ENCODE measurements at places on chromosomes 4 and X.

GRCh38 chr4:142671516-142671915 is 174.6 kb downstream of the INPP4B start:
- no peak for DNase-seq

GRCh38 chrX:10310511-10310910 is 153.7 kb downstream of the CLCN4 start:
- DNase-seq: no peak

DNA sequence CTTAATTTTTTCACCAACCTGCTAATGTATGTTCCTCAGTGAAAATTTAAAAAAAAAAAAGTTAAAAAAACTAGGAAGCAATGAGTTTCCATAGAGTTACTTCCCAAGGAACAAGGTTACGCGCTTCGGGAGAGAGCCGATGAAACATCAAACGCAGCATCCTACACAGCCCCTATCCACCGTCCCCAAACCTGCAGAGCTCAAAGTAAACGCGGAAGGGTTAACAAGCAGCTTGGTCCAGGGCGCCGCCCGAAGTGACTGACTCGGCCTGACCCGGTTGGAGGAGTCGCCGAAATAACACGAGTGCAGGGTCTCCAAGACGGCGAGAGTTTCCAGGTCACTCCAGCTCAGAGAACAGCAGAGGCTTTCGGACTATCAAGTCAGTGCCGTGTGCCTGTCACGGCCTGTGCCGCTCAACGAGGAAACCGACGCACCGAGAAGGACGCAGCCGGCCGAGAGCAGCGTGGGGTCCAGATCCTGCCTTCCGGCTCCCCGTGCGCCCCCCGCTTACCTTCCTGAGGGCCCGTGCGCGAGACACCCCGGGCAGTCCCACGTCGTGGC is 512 bp downstream of the NOP14 start:
- no peak for DNase-seq

- DNase-seq: no peak
Measured at GRCh38 chrX:154090731-154091130, 6.8 kb downstream of the MECP2 start.

DNA sequence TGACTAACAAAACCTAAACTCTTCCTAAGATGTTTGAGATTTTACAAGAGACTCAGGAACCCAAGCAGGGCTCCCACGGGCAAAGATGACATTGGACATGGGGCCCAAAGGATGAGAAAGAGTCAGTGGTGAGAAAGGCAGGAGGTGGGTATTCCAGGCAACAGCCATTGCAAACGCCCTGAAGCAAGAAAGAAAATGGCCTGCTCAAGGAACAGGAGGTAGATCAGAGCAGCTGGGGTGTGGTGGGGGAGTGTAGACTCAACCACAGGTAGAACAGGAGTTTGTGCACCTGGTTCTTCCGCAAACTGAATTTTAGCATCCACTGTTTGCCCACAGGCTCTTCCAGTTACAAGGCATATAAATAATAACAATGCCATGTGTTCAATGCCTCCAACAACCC is 3.3 kb downstream of the PPP2R2C start:
- DNase-seq: no peak

DNA sequence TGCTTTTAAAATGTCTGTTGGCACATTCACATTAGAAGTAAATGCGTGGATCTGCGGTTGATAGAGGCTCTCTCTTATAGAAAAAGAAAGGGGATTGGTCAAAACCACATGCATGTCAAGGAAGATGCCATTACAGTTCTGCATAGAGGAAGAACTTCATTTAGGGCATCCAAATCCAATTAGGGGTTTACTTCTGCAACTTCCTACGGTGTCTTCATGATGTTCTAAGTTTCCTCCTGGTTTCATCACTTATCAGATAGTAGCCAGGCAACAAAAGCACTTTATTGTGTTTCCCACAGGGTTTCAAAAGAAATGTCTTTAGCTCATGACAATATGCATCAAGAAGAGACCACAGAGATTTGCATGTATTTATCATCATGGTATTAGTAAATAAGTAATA is 136.0 kb upstream of the HPGD start:
- DNase-seq: no peak

DNA sequence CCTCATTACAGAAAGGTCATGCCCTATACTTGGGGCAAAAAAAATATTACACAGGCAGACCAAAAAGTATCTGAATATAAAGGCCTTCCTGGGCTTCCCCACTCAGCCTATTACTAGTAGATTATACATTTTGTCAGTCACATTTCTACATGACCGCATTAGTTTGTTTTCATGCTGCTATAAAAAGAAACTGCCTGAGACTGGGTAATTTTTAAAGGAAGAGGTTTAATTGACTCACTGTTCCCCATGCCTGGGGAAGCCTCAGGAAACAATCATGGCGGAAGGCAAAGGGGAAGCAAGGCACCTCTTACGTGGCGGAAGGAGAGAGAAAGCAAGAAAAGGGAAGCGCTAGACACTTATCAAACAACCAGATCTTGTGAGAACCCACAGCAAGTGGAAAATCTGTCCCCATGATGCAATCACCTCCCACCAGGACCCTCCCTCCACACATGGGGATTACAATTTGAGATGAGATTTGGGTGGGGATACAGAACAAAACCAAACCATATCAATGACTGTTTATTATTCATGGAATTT is 1312.0 kb downstream of the PCDH7 start:
- no peak for DNase-seq

DNA sequence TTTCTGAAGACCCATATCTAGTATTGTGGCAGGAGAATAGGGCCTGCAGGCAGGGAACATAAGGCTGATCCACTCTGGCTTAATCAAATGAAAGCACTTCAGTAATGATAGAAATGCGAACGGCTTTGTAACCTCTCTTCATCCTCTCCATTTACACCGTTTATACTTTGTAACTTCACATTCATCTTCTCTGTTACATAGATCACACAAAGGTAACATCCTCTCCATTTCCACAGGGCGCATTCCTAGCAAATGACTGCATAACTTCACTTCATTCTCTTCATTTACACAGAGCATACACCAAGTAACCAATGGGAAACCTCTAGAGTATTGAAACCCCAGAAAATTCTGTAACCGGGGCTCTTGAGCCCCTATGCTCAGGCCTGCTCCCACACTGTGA is 65.5 kb upstream of the SLC34A2 start:
- DNase-seq: no peak

DNA sequence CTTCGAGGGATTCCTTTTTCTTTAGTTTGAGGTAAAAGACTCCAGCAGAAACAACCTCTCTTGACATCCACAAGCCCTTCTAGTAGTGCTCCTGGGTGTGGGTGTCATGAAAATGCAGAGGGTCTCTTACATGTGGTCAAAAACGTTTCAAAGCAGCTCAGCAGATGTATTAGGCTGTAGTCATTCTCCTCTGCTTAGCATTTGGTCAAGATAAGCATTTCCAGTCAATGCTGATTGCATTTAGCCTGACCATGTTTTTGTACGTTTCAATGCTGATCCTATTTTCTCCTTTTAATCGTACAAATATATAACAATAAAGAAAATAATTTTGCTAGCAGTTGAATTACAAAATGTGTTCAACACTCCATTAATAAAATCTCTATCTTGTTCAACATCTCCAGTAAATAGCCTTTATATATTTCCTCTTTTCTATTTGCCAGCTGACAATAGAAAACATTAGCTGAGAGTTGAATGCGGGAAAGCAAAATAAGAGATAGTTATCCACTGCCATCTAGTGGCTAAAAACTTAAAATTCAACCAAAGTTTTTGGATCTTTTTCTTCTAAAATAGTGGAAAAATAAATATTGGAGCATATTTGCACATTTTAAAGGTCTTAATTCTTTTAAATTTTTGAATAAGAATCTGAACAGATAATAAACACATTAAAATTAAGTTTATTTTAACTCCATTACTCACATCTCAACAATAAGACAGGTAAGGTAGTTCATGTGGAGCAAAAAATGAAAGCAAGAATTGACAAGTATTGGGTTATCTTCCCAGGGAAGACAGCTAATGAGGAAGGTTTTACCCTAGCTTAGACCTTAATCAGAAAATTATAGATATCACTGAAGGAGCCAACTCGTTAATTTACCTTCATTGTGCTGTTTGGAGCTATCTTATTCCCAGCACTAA is 15.2 kb upstream of the PACRGL start:
- no peak for DNase-seq

GRCh38 chr4:110106931-110107296 is 91.5 kb downstream of the ELOVL6 start:
- DNase-seq: no peak

DNA sequence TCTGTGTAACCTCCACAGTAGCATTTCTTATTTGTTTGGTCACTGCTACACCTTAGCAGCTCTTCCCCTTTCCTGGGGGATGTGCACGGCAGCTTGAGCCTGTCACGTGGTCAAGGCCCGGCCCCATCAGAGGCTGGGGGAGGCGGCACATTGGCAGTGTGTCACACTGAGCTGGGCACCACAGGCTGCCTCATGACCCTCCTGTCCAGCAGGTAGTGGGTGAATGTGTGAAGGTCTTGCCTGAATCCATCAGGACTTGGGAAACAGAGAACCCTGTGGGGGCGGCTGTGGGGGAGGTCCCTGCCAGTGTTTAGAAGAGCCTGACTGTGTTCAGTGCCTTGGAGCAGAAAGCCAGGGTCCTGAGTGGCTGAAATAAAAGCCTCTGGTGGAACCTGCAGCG is 33.2 kb downstream of the WFS1 start:
- no peak for DNase-seq

GRCh38 chr4:168972596-168972995 is 37.5 kb downstream of the CBR4 start:
- DNase-seq: no peak

DNA sequence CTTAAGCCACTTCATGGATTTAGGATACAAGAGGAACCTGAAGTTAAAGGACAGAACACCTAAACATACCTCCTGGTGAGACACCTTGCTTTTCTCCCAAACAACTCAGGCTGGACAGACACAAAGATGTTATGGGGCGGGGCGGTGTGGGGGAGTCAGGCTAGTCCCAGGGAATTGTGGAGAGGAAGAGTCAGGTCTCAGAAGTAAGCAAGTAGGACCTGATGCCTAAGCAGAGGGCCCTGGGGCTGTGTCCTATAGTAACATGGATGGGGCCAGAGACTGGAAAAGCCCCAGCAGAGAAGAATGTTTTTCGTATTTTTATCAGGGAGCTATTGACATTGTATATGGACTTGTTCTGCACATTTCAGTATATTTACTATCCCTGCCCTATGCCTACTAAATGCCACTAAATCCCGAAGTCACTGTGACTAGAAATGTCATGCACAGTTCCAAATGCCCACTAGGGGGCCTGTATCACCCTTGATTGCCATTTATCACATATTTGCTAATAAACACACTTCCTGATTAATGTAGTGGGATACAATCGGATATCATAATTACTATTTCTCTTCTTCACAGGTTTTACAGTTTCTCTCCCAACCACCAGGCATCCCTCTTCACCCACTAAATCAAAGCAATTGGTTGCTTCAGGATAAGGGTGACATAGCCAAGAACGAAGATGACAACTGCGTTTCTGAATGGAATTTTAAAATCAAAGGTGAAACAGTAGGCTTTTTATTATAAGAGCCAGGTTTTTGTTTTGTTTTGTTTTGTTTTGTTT is 23.8 kb upstream of the ARHGAP10 start:
- DNase-seq: peak; percentile 55

DNA sequence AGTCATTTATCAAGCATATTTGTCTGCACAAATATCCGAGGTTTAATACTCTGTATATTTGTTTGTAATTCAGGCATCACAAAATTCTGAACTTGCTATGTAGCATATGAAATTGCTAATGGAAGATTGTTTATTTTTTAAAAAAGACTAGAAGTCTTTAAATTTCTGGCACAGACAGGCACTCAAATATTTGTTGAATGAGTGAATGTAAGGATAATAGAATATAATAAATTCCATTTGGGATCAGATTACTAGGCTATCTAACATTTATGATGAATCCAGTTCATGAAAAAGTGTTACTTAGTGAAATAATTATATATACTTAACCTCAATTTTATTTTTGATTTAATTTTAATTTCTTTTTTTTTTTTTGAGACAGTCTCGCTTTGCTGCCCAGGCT is 30.4 kb upstream of the TEC start:
- no peak for DNase-seq

DNA sequence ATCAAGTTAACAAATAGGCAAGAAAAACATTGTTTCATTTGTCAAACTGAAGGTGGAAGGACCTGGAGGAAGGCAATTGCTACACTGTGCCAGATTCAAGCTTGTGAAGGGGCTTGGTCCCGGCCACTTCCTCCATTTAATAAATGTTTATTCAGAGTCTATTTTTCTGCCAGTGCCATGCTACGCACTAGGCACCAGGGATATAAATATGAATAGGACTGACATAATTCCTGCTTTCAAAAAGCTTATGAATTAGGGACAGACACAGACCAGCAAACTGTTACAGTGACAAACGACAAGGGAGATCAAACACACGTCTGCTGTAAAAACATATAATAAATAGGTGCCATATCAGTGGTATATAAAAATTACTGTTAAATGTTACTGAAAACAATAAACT is 571 bp downstream of the TLR6 start:
- DNase-seq: no peak

- DNase-seq: no peak
Measured at GRCh38 chr4:172758586-172759340, 409.8 kb upstream of the GALNT7 start.

GRCh38 chr4:23456864-23457263 is 433.0 kb downstream of the PPARGC1A start:
- DNase-seq: no peak

DNA sequence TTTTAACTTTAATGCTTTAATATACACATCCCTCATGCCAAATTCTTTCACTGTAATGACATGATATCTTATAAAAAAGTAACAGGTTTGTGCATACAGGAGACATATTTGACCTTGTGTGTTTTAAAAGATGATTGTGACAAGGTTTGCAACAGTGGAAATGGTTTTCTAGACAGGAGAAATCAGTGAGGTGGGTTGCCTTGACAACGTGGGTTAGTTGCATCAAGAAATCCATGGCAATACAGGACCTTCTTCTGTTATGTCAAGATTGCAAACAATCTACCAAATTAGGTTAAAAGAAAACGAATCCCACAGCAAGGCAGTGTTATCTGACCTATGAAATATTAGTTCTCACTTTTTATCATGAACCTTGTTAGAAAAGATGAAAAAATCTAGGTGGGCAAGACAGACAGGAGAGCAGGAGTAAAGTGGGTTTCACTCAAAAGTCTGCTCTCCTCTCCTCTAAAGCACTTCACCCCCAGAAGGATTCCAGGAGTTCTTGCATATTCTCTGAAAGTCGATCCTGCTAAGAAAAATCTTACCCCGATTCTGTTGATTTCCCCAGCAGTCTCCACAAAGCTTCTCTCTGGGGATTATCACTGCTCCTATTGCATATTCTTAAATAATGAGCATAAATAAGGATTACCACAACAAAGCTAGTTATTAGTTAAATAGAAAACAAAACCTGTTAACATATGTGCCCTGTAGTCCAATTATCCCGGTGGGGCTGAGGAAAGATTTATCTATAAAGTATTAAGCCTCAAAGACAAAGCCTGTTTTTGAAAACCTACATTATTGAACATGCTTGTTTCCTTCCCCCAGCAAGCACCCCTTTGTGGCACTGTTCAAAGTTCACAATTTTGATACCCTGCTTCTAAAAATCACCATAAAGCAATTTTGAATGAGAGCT is 71.0 kb downstream of the TMA16 start:
- no peak for DNase-seq

GRCh38 chr4:184487503-184487902 is 13.2 kb upstream of the IRF2 start:
- DNase-seq: no peak

GRCh38 chr4:110621839-110622751 is 782 bp downstream of the PITX2 start:
- peak; percentile 37 for DNase-seq

- DNase-seq: no peak
Measured at GRCh38 chrX:136480383-136480782, 7.4 kb upstream of the BRS3 start.

All from activated T-cell treated with anti-CD3 and anti-CD28 coated beads, Interleukin-2, amount 50 U/mL, for 48 hours (primary cell).